Activated CD4-positive, alpha-beta memory T cell treated with anti-CD3 and anti-CD28 coated beads for 36 hours (primary cell): ENCODE measurements at places on chromosomes 11 and 22.

- DNase-seq, result no peak
These were observed 124.8 kb upstream of the NECTIN1 start for GRCh38 chr11:119853581-119854360.

- no peak for DNase-seq
These were observed 95.8 kb downstream of the DLG2 start for GRCh38 chr11:85531191-85531897.

GRCh38 chr11:74926304-74927030 is 22.4 kb downstream of the XRRA1 start:
- peak; percentile 71 for DNase-seq

- DNase-seq, result no peak
These were observed 33.4 kb upstream of the VPREB1 start for GRCh38 chr22:22210889-22211833.

- peak; percentile 25 for DNase-seq
These were observed 257.4 kb upstream of the UBASH3B start for GRCh38 chr11:122398167-122398566.

DNA sequence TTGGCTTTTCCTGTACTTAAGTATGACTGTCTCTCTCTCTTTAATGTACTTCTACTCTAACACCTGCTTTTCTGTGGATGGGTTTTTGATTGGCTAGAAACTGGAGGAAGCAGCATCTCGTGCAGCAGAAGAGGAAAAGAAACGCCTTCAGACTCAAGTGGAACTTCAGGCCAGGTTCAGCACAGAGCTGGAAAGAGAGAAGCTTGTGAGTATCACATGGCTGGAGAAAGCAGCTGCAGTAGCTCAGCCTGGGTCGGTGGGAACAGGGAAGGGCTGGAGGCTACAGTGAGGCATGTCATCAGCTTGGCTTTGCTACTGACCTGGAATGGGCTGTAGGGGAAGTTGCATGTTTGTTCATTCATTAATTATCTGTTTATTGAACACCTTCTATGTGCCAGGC is 74.2 kb downstream of the SWAP70 start:
- no peak for DNase-seq

DNA sequence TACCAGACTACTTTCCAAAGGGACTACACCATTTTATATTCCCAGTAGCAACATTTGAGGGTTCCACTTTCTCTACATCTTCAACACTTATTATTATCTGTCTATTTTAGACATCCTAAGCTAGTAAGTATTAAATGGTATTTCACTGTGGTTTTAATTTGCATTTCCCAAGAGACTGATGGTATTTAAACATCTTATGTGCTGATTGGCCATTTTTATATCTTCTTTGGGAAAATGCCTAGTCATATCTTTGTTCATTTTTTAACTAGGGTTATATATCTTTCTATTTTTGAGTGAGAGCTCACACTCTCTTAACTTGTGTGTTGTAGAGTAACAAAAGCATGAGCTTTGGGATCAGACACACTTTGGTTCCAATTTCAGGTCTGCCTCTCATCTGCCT is 73.7 kb downstream of the PRCP start:
- no peak for DNase-seq

DNA sequence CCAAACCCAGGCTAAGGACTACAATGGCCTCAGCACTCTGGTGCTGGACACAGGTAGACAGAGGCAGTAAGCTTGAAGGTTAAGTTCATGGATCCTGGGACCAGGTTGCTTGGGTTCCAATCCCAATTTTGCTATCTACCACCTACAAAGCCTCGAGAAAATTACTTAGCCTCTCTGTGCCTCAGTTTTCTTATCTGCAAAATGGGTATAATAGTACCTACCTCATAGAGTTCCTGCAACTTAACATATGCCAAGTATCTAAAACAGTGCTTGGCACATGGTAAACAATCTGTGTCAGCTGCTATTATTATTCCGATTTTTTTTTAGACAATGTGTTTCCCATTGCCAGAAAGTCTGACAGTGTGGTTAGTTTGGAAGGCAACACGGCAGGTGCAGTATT is 37.5 kb downstream of the SYN3 start:
- DNase-seq, result no peak

DNA sequence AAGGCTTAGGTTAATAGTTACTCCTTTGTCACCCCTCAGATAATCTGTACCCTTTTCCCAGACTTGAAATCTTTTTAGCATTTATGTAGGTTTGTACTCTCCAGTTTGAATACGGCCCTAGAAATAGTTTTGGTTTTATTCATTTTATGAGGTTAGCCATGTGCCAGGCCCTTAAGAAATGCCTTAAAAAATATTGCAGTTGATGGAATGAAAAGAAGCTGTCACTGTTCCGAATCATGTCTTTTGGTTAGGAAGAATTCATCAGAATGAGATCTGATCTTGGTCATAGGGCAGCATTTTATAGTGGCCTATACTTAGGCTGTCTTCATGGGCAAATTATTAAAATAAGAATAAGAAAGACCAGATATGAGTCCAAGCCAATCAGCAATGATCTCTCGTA is 14.8 kb upstream of the PRSS23 start:
- DNase-seq, result no peak

DNA sequence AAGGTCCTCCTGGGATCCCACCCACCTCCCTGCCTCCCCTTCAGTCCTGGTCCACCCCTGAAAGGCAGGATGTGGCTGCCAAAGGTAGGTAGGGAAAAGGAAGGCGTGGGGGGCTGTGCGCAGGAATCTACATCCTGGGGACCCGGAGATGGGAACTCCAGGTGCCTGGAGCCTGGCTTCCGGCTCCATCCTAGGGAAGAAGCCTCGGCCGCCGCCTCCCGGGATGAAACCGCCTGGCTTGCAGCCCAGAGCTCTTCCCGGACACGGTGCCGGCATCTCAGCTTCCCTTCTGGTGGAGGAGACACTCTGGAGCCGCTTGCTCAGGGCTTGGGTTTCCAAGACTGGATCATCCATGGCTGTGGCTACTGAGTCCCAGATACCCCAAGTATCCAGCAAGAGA is 33.3 kb upstream of the PDGFB start:
- no peak for DNase-seq

DNA sequence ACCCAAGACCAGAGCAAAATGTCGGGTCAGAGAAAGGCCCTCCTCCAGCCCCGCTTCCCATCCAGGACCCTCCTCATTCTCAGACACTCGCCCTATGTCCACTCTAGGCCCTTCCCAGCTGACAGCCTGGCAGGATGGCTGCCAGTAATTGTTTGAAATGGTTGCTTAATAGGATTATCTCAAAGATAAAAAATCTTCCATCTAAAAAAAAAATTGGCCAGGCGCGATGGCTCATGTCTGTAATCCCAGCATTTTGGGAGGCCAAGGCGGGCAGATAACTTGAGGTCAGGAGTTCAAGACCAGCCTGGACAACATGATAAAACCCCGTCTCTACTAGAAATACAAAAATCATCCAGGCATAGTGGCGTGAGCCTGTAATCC is 32.4 kb downstream of the SCGB1A1 start:
- no peak for DNase-seq

DNA sequence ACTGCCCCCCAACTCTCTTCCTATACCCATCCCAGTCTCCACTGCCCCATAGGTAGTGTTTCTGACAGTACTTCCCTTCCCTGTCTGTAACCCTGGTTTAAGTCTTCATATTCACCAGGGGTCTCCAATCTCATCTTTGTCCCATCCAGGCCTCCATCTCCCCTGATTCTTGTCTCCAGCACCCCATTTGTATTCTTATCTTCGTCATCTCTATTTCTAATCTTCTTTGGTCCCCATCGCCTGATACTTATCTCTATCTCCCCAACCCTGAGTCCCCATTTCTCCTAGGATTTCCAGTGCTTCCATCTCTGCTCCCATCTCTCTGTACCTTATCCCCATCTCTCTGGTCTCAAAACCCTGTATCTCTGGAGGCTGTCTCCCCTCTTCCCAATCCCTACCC is 1.8 kb downstream of the PHOX2A start:
- no peak for DNase-seq

GRCh38 chr22:30565341-30565740 is 9.1 kb downstream of the GAL3ST1 start:
- no peak for DNase-seq

- no peak for DNase-seq
These were observed at the start of gene HTR3A for GRCh38 chr11:113974741-113975470. Gene HTR3A, plus strand, starts transcription at chr11:113975108. Its CDS starts 218 bp downstream, at chr11:113975326.

- no peak for DNase-seq
These were observed 82.9 kb downstream of the CCDC34 start for GRCh38 chr11:27280140-27280539.

DNA sequence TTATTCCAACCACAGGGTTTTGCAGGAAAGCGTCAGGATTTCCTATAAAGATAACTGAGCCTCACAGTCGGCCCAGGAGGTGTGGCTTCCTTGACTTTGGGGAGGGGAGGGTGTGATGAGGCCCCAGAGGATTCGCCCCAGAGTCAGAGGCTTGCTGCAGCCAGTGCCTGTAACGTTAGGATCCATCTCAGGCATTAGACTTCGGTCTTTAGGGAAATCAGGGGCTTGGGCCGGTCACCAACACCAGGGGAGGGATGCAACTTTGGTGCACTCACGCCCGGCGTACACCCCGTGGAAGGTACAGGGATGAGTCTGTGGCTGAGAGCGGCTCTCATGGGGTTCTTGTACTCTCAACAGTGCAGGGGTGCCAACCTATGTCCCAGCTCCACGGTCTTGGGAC is 5.7 kb upstream of the ANO1 start:
- DNase-seq, result no peak

DNA sequence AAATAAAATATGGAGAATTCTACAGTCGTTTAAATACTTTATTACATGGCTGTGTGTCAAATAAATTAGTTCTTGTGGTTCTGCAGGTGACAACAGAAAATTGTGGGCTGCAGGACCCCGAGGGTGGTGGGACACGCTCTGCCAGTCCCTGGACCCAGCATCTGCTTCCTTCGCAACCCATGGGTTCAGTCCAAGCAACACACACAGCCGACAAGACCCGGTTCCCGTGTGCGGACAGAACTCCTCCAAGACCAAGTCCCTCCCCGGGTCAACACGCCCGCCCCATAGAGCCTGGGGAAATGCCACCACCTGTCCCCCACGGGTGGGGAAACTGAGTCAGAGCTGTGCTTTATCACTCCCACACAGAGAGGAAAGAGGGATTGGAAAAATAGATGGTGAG is 238.9 kb downstream of the BRD1 start:
- no peak for DNase-seq

DNA sequence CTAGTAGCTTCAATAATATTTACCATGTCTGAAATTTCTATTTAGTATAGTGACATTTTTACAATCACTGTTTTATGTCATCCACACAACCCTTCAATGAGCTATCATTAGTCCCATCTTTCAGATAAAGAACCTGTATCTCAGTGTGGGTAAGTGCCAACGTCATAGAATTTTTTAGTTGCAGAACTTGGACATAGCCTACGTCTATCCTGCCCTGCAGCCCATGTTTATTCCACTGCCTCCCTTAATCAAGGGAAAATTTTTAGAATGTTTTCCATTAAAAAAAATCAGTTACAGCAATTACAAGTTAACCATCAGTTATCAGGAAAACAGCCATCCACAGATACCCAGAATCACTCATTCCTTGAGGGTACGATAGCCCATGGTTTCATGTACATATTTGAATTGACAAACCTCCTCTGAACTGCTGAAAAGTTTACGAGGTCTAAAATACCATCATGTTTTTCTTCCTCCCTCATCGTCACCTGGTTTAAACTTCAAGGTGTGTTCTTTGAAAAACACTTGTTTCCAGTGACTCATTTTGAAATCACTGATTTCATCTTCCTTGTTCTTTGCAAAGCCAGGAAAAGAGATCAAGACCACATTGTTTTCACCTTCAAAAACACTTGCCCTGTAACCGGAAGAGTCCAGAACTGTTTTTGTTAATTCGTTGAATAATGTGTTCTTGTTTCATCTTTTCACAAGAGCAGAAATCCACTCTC is 100.9 kb downstream of the FAM76B start:
- no peak for DNase-seq

DNA sequence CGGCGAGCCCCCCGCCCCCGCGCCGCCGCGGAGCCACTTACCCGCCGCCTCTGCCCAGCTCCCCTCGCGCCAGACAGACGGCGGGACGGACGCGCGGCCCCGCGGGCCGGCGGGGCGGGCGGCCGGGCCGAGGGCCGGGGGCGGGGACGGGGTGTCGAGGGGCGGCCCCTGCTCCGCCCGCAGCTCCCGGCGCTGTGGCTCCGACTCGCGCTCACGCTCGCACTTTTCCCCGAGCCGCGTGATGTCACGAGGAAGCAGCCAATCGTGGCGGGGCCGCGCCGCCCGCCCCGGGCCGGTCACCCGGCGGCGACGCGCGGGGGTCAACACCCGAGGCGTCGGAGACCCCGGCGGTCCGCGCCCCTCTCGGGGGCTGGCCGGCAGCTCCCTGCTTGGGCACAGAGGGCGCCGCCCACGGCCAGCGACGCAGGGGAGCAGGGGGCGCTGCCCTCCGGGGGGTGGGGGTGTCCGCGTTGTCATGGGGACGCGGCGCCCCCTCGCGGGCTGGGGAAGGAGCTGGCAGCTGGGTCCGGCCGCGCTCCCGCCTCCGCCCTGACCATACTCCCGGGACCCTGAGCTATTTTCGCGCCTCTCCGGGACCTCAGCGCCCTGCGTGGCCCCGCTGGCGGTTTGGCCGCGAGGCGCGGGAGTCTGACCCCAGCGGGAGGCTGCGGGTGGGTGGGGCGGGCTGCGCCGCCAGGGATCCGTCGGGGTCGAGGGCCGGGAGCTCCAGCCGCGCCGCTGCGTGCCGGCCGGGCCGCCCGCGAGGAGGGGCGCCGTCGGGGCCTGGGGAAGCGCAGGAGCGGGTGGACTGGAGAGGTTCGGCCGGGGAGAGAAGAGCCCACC is at the start of gene CHRM4:
Gene CHRM4 (minus strand): TSS at position 199 of the 843 bp plus-strand sequence. CDS start 5,219 bp downstream, outside the sequence.
- DNase-seq, result peak; percentile 38

DNA sequence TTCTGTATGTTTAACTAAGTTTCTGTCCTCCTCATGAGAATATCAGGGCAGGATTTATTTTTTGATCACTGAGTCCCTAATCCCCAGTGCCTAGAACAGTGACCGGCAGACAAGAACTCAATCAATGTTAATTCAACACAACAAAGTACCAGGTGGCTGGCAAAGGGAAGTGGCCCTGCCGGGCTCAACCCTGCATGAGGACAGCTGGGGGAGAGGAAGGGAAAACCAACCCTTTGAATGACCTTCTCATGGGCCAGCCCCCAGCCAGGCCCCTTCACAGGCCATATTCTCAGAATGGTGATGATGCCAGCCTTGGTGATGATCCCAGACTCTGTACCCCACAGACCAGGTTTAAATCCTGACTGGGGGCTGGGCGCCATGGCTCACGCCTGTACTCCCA is 1.4 kb upstream of the MFNG start:
- no peak for DNase-seq

DNA sequence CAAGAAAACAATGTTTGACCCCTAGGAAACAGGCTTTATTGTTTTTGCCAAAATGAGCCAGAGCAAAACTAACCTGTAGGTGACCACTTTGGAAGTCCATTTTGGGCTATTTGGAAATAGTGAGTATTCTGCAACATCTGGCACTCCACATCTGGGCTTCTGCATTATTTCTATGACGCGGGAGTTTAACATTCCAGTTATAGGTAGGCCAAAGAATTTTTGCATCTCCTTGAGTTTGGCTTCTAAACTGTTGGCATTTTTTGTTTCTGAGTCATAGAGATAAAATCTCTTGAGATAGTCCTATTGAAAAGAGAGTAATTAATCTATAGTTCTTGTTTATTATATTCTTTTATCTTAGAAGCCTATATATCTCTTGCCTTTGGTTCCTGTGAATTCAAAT is 2.9 kb downstream of the MMP7 start:
- no peak for DNase-seq

- no peak for DNase-seq
These were observed 52.2 kb downstream of the FEZ1 start for GRCh38 chr11:125443767-125444311.
